RKO (cell line): ENCODE measurements at places on chromosomes 16 and 17.

GRCh38 chr17:12320286-12320685 lies 299.6 kb downstream of the MAP2K4 start:
- peak; percentile 64 for DNase-seq

- no peak for DNase-seq
These were observed 2.9 kb upstream of the ITGA3 start for GRCh38 chr17:50052822-50053653.

DNA sequence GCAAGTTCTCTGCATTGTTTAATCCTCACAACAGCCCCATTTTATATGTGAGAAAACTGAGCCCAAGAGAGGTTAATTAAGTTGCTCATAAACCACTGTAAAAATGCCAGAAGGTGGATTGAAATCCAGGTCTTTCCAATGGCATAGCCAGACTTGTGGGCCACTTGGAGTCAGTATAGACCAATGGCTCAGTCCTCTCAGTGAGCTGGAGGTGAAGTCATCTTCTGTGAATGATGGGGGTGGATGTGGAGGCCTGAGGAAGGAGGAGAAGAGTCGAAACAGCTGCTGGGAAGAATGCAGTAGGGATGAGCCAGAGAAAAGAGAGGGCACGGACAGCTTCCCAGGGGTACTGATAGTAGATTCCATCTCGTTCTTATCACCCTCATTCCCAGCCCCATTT lies 213.4 kb downstream of the SOX9 start:
- no peak for DNase-seq

- no peak for DNase-seq
These were observed 53.4 kb downstream of the PIMREG start for GRCh38 chr17:6497496-6498221.

- DNase-seq = no peak
These were observed 419.0 kb upstream of the CDH11 start for GRCh38 chr16:65540901-65541300.

DNA sequence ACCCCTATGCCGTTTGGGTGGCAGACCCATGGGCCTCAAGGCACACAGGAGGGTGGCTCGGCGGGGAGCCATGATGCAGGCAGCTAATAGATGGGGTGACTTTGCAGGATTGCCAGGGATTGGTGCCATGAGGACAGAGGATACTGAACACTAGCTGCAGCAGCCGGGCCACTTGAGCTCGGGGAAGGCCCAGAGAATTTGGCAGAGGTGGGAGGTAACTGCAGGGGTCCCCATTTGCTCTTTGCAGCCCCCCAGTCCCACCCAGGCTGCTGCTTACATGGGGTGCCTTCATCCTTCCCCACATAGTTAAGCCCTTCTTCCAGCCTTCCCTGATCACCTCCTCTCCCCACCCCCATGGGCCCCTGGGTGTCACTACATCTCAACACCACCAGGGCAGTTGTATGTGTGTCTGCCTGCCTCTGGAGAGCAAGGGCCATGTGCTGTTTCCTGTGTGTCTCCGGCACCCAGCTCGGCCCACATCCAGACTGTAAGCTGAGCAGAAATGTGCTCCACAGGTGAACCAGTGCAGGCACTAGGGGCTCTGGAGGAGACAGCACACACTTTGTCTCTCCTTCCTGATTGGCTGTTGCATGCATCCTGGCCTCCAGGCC lies 52.0 kb downstream of the SREBF1 start:
- DNase-seq = peak; percentile 37

DNA sequence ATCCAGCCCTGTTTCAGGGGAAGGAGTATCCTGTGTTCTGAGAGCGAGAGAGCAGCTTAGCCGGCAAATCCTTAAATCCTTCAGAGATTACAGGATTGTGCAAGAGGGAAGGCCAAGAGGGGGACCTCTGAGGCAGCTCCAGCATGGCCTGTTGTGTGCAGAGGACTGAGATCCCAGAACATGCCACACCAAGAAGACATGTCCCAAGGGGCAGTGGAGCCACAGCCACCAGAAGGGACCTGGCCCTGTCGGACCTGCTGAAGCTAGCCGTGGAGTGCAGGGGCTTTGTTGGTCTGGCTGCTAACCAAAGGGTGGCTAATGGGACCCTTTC lies 1.6 kb upstream of the MRC2 start:
- DNase-seq = no peak

GRCh38 chr17:67685351-67685750 lies 32.4 kb upstream of the NOL11 start:
- no peak for DNase-seq

GRCh38 chr16:47079860-47080259 lies 63.9 kb downstream of the NETO2 start:
- no peak for DNase-seq

DNA sequence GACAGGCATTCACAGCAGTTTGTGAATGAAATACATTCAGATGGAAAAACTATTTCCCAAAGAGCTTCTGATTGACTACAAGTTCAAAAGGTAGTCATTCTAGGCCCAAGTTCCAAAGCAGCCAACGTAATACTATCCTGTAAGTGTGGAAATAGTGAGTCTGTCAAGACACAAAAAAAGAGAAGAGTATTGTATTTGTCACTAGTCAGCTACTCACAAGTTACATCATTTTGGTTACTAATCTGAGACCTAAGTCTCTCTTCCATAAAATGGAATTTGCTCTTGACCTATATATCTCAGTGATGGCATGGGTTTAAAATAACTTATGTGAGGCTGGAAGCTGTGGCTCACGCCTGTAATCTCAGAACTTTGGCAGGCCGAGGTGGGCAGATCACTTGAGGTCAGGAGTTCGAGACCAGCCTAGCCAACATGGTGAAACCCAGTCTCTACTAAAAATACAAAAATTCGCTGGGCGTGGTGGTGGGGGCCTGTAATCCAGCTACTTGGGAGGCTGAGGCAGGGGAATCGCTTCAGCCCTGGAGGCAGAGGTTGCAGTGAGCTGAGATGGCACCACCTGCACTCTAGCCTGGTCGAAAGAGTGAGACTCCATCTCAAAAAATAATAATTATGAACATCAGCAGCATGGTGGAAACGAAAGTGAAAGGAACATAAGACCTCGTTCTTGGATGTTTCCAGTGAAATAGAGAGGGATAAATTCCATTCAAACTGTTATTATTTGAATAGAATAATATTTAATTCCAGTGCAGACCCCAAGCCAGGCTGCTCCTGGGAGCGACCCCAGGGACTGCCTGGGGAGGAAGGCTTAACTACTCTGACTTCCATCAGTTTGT lies 2.9 kb downstream of the CMC2 start:
- DNase-seq = peak; percentile 35

DNA sequence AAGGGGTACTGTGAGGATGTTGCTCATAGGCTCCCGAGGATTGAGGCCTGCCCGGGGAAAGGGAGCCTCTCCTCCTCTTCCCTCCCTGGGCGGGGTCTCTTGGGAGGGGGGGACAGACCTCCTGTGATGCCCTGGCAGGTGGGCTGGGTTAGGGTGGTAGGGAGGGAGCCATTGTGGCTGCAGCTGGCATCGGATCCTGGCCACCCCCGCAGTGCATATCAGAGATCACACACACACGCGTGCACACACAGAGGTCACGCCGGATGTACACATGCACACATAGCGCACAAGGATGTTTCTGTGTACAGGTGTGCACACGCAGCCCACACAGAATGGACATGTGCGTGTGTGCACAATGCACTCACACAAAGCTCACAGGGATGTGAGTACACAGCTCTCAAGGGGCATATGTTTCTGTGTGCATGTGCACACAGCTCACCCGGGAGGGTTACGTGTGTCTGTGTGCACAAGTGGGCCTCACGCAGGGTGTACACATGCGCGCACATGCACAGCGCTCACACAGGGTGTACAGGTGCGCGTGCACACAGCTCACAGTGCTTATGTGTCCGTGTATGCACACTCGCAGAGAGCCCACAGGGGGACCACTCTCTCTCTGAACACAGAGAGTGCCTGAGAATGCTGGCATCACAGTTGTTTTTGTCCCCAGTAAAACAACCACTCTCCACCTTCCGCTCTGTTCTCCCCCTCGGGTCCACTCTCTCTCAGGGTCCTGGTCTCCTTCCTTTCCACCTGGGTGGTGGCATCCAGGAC lies 2.4 kb downstream of the GJD3 start:
- DNase-seq = no peak

GRCh38 chr17:75731716-75732498 lies 10.6 kb downstream of the ITGB4 start:
- no peak for DNase-seq

DNA sequence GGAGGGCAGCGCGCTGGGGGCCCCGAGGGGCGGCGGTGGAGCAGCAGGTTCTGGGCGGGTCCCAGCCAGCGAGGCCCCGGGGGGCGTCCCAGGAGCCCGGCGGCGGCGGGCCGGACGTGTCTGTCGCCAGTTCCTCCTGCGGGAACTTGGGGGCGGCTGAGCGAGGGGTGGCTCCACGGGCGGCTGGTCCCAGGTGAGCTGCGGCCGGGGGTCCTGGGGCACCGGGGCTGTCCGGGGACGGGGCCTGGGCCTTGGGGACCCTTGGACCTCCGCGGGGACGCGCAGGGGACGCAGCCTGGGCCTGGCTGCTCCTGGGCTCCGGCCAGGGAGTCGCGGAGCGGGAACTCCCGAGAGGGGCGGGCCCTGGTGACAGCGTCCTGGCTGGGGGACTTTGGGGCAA lies 54.2 kb upstream of the ZNF267 start:
- no peak for DNase-seq

GRCh38 chr17:82647593-82648164 lies 565 bp downstream of the WDR45B start:
- no peak for DNase-seq

DNA sequence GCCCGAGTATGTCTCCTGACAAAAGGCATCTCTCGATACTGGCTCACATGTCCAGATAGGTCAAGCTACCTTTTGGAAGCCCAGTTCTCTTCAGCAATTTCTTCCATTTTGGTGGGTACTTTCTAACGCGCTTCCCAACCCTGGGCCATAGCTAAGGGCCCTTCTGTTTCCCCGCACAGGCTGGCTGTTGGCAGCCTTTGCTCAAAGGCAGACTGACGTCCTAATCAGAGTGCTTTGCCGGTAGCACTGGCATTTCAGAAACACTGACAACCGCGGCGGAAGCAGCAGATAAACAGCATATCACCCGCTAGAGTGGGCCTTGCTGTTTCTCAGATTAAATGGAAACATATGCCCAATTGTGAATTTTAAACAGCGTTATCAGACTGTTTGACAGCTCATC lies 49.3 kb upstream of the MPHOSPH6 start:
- no peak for DNase-seq

DNA sequence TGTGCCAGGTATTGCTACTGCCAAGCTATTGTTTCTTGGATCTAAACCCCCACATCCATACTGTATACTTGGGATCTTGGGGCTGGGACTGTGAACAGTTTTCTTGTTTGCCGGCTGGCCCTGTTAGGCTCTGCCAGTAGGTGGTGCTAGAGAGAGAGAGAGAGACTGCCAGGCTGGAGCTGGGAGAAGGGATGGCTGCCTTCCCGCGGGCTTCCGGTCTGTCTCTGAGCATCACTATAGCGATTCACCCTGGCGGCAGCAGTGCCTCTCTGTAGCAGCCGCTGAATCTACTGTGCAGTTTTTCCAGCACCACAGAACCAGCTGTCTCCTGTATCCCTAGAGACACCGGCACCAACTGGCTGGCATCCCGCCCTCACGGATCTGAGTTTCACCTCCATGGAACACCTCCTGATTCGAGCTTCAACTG lies 201.2 kb downstream of the UTP18 start:
- DNase-seq = peak; percentile 79

DNA sequence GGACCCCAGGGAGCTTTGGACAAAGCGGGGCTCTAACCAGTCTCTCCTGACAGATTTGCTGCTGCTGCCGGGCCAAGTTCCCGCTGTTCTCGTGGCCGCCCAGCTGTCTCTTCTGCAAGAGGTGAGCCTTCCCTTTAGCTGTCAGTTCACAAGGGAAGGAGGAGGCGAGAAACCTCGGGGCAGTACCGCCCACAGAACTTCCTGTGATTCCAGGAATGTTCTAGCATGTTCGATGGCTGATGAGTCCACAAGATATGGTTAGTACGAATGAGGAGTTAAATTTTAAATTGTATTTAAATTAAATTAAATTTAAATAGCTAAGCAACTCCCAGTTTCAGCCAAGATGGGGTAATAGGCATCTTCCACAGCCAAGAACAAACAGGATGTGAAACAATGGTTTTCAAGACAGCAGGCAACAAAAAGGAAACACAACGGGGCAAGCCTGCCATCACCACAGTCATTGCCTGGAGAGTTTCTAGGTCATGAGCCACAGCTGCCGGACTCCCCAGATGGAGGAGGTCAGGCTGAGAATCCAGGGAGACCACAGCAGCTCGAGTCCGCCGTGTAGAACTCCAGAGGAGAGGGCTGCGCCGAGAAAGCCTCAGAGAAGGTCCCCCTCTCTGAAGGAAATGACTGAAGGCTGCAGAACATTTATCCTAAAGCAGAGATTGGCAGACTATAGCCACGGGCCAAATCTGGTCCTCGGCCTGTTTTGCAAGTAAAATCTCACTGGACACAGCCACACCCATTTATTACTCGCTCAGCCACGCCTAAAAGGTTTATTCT lies 9.5 kb upstream of the TCF25 start:
- no peak for DNase-seq

GRCh38 chr17:82094931-82095776 lies 2.9 kb downstream of the FASN start:
- DNase-seq = no peak

DNA sequence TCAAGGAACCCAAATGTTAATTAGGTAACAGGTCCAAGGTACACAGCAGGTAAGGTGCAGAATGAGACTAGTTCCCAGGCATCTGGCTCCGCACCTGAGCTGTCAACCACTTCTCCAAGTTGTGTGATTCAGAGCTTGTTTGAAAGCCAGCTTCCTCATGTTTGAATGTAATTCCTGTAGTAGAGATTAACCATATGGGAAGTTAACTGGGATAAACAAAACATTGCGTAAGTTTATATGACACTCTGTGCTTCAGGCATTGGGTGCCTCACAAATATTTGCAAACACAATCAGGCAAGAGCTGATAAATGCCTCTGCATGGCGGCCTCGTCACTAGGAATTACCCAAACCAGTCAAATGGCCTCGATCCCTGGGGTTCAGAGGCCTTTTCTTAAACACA lies 27.9 kb upstream of the CPHXL start:
- DNase-seq = no peak

GRCh38 chr16:79543219-79543618 lies 57.3 kb downstream of the MAF start:
- no peak for DNase-seq

GRCh38 chr16:15434079-15434424 lies 336 bp upstream of the BMERB1 start:
- no peak for DNase-seq

DNA sequence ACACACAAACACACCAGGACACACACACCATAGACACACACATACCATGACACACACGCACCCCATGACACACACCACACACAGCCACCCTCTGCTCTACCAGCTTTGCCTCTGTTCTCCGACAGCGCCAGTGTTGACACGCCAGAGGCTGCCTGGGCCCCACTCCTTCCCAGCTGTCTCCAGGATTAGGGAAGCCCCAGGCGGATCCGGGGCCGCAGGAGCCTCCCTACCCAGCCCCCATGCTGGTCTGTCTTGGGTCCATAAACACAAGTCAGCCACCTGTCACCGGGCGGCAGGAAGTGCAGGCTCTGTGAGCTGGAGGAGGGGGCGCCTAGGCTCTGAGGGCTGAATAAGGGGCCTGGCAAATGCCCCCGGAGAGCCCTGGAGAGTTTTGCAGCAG lies 10.5 kb downstream of the TBC1D16 start:
- DNase-seq = no peak
